Coronary artery (tissue), 2 donors: ENCODE measurements at places on chromosomes 6 and 20.

DNA sequence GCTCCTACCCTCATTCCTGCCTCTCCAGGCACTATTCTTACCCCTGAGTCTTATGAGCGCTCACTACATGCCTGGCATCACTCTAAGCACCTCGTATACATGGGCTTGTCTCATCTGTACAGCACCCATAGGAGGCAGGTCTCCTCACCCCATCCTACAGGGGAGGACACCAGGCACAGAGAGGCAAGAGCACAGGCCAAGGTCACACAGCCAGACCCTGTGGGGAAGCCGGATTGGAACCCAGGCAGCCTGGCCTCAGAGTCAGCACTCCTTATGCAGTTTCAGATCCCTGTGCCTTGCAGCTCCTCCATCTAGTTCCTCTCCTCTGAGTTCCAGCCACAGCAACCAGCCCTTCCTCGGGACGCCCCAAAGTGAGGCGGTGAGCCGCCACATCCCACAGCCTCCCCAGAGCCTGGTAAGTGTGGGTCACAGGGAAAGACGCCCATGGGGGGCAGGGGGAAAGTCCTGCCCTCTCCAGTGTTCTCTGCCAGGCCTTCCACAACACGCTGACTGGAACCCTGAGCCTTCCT, 103.3 kb downstream of the NFATC2 start:
- DNase-seq: no peak

DNA sequence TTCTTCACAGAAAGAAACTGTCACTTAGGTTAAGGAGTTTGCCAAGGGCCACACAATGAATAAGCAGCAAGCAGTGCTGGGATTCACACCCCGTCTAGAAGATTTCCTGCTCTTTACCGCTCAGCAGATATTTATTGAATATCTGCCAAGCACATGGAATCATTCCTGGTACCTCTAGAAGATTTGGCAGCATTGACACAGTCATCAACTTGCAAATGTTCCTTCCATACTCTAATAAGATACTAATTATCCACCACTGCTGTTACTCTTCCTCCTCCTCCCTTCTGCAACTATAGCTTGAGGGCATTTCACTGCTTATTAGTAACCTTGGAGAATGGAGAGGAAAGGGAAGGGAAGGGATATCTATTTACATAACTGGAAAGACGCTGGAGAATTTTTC, 13.0 kb downstream of the MOXD1 start:
- DNase-seq: no peak

- DNase-seq: no peak
These were observed 158.2 kb upstream of the ZFP64 start for GRCh38 chr20:52349806-52350205.

DNA sequence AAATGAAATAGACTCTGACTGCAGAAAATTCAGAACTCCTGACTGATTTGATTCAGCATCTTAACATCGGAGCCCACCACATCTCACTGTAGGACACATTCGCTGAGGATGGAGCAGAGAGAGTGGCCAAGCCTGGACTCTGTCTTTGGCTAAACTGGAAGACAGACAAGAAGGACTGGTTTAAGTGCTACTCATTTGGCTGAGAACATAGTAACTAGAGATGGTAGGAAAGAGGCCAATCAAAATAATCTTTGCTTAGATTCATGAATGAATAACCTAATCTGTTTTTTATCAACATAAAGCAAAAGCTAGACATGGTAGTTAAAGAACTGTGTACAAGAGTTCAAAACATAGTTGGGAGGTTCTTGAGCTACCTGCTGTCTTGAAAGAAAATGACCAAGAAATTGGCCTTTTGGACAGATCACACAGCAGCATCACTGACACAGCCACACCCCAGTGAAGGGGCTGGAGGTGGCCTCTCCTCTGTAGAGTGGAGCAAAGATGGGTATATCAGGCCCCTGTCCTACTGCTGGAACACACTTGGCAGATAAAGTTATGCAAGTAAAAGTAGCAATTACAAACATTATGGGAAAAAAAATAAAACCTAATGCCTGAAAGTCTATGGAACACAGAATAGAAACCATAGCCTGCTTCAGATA, 87.1 kb upstream of the NT5E start:
- no peak for DNase-seq

DNA sequence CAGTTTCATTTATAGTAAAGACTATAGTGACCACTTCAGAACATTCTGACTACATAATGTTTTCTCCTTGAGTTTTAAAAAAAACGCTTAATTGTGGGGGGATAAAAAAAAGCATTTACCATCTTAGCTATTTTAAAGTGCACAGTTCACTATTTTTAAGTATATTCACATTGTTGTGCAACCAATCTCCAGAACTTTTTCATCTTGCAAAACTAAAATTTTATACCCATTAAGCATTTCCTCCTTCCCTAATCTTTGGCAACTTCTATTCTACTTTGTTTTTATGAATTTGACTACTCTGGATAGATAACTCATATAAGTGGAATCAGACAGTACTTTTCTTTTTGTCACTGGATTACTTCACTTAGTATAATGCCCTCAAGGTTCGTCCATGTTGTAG, 62.3 kb downstream of the FKBP5 start:
- DNase-seq: no peak

DNA sequence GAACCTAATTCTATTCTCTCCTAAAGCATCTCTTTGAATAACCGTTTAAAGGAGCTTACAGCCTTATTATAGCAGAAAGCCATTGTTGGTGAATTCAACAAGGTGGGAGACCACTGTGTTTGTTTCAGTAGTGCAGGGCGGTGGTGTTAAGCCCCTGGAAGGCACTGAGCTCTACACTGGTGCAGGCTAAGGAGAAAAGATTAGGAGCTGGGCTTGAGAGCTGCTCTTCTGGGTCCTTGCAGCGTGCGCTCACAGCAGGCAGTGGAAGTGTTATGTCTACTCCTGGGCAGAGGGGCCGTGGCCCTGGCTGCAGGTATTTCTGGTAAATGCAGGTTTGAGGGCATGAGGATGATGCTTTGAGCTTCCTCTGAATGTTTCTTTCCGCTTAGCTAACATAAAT, 361.2 kb downstream of the RNF144B start:
- DNase-seq: no peak

DNA sequence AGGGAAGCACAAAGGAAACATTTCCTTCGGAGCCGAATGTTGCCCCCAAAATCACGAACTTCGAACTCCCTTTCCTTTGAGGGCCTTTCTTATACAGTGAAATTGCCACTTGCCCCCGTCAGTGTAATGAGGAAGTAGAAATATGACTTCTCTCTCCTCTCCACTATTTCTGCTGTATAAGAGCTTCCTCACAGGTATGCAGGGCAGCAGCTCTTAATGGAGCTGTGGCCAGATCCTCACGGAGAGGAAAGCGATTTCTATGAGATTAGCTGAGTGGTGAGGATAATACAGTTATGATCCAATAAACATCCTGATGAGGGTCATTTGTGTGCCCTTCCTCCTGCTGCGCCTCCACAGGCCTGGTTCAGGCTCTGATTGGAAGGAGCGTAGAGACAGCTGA, 10.8 kb upstream of the CPNE5 start:
- DNase-seq: no peak

GRCh38 chr6:162683135-162683534, 44.4 kb downstream of the PRKN start:
- no peak for DNase-seq
